ENCODE measurements at places on chromosomes 11 and 22.

GRCh38 chr11:130344841-130345240 lies 30.1 kb upstream of the ZBTB44 start:
- no peak for DNase-seq

DNA sequence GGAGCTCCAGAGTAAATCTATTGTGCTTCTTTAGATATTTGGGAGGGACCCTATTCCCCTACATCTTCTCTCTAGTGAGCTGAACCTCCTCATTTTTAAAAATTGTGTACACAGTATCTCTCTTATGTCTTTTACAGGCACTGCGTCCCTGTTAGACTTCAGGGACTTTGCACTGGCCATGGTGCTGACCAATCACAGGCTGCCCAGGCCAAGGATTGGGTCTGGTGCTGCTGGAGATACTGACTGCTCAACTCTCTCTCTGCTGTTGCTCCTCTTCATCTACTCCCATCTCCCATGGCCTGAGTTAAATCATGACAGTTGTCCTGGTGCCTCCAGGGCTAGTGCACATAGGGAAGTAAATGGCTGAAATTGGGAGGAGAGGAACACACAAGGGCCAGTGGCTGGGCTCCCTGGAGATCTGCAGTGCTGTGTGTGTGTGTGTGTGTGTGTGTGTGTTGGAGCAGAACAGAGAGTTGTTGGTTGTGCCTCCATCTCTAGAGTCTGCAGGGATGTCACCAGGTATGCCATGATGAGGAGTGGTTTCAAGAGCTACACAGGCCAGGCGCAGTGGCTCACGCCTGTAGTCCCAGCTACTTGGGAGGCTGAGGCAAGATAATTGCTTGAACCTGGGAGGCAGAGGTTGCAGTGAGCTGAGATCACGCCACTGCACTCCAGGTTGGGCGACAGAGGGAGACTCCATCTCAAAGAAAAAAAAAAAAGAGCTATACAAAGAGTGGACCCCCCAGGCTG lies 155.3 kb downstream of the ST3GAL4 start:
- DNase-seq = no peak

- no peak for DNase-seq
Observed at GRCh38 chr11:10261821-10262220, 32.2 kb downstream of the SBF2 start.

GRCh38 chr11:6962141-6962540 lies 35.9 kb downstream of the ZNF215 start:
- no peak for DNase-seq

- no peak for DNase-seq
Observed at GRCh38 chr11:70556884-70557741, 158.8 kb downstream of the CTTN start.

DNA sequence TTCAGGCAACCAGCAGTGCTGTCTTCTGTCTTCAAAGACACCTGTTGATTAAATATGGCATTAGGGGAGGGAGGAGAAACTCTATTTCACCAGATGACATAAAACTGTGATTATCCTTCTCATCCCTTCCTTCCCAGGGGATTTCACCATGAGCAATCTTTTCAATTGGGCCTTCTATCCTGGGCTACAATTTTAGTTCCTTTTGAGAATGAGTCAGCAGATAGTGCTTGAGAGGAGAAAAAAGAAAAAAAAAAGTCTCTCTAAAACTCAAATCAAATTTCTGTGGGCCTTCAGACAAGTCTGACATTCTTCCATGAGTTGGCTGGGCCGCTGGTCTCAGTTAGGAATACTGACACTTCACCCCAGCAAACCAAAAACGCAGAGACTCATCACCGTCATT lies 7.2 kb downstream of the FLI1 start:
- DNase-seq = no peak

DNA sequence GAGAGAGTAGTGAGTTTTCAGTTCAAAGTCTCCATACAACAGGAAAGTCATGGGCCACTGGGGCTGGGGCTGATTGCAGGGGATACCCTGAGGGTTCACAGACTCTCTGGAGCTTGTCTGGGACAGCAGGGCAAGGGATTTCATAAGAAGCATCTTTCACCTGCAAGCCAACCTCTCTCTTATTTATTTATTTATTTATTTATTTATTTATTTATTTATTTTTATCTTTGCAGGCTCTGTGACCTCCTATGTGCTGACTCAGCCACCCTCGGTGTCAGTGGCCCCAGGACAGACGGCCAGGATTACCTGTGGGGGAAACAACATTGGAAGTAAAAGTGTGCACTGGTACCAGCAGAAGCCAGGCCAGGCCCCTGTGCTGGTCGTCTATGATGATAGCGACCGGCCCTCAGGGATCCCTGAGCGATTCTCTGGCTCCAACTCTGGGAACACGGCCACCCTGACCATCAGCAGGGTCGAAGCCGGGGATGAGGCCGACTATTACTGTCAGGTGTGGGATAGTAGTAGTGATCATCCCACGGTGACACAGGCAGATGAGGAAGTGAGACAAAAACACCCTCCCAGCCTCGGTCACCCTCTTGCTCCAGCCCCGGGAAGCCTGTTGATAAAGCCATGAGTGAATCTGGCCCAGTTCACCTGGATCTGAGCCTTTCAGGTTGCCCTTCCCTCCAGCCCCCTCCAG lies 68.4 kb downstream of the GGTLC2 start:
- DNase-seq = no peak

DNA sequence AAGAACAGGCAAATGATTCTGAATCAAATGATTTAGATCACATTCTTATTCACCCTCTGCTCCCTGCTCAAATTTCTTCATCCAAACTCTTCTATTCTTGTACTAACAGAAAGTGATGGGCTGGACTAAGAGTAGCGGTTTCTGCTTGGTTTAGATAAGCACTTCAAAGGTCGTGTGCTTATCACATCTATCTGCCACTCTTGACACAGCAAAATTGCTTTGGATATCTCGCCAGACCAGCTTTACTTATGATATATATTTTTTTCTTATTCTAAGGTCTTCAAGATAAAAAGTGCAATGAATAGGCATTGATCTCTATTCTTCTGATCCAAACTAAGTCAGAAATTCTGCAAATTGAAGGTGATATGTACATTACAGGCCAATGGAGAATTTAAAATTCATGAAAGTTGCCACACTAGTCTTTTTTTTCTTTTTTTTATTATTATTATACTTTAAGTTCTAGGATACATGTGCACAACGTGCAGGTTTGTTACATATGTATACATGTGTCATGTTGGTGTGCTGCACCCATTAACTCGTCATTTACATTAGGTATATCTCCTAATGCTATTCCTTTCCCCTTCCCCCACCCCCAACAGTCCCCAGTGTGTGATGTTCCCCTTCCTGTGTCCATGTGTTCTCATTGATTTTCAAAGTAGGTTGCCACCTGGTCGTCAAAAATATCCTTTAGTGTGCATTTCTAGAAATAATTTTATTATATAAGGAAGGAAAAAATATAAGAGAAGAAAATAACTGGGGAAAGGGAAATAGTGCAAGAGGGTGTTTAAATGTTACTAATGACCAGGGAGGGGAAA lies 1941.0 kb upstream of the RAG2 start:
- no peak for DNase-seq

- no peak for DNase-seq
Observed at GRCh38 chr11:114080219-114080618, 20.7 kb downstream of the ZBTB16 start.

DNA sequence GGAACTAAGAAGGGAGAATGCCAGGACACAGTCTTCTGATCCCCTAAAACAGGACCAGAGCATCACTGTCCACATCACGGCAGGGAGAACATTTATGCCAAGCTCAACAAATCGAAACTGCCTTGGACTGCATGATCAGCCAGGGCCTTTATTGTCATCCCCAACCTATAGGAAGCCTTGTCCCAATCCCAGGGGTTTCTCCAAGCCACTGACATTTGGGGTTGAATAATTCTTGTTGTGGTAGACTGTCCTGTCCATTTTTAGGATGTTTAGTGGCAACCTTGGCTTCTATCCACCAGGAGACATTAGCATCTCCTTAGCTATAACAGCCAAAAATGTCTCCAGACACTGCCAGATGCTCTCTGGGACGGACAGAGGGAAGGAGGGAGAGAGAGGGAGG lies 37.1 kb downstream of the RPL27A start:
- no peak for DNase-seq

DNA sequence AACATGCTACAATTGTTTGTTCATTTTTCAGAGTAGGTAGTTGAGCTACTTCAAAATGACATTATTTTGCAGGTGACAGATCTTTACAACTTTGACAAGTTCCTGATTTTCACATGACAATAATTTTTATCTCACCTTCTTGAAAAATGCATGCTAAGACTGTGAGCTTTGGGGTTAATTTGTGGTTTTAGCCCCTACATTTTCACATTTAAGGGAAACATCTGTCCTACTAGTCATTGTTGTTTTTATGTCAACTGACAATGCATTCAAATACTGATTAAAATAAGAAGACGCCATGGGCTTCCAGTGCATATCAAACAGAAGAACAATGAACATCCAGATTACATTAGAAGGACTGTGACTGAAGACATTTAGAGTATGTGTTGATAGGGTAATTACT lies 1470.8 kb upstream of the TENM4 start:
- DNase-seq = no peak

- DNase-seq = peak; percentile 58
Observed at GRCh38 chr11:17972987-17973386, 39.9 kb downstream of the SERGEF start.

DNA sequence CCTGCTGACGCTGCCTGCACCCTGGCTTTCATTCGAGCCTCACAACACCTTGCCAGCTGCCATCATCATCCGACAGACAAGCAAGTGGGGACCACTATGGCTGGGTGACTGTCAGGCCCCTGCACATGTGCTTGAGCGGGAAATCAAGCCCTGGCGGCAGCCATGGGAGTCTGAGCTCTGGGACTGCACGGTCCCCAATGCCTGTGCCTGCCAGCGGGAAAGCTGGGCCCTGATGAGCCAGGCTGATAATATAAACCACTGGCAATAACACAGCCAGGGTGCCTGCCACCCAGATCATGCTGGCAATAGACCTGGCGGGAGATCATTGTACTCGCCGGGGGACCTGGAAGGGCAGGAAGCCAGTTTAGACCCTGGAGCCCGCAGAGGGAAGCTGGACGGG lies 2.5 kb downstream of the FGF3 start:
- DNase-seq = no peak

- no peak for DNase-seq
Observed at GRCh38 chr11:102117472-102118113, 7.3 kb downstream of the YAP1 start.

- DNase-seq = no peak
Observed at GRCh38 chr22:23519442-23520157, 60.5 kb downstream of the IGLL1 start.

GRCh38 chr22:46135611-46136485 lies 14.5 kb upstream of the PPARA start:
- DNase-seq = no peak

DNA sequence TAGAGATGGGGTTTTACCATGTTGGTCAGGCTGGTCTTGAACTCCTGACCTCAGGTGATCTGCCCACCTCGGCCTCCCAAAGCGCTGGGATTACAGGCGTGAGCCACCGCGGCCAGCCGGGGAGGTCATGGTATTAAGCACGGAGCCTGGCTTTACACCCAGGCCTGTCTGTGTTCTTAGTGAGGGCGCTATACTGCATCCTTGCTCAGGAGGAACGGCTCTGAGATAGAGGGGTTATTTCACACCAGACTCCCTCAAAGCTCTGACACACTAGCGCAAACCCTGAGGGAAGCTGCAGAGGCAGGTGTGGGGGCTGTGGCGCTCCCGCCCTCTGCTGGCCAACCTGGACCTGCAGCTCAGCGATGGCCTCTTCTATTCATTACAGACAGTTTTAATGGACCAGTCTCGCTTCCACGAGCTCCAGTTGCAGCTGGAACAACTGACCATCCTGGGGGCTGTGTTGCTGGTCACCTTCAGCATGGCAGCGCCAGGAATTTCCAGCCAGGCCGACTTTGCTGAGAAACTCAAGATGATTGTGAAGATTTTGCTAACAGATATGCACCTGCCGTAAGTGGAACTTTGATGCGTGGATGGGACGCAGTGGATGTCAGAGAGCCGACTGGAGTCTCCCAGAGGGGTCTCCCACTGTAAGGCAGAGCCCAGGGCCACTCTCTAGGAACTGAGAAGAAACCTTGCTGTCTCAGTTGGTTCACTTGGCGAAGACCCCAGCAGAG lies 26.2 kb downstream of the TCP11L1 start:
- DNase-seq = peak; percentile 76

DNA sequence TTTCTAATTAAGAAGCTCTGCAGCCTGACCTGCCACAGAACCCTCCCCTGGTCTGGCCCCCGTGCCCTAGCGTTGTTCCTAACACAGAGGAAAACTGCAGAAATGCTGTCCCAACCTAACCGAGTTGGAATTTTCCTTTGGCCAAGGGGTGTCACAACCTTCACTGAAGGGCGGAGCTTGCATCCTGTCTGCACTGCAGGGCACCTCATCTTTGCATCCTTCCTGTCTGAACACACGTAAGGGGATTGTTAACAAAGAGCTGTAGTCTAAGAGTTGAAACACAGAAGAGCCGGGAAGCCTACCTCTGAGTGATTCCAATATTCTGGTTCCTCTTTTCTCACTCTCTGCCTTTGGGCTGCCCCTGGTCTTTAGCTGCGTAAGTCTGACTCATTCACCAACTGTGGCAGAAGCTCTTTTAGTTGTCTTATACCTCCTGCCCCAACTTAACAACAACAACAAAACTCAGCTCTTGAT lies 1.6 kb downstream of the DIXDC1 start:
- DNase-seq = peak; percentile 44

DNA sequence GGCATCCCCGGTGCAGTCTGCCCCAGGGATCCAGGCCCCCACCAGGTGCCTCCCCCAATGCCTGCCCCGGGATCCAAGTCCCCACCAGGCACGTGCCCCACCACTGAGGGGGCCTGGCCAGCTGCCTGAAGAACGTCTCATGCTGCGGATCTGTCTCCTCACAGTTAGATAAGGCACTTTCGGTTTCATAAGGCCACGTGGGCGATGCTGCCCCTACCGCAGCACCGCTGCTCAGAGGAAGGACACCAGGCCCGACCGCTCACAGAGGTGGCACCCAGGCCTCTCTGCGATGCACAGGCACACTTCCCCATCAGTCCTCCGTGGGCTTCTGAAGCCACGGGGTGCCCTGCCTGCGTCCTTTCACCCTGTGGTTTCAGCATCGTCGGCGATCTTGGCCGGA lies 68.1 kb upstream of the BID start:
- DNase-seq = no peak

GRCh38 chr22:45473626-45474237 lies 29.0 kb upstream of the FBLN1 start:
- no peak for DNase-seq
